SK-N-MC (cell line): ENCODE measurements at places on chromosomes 16 and 17.

DNA sequence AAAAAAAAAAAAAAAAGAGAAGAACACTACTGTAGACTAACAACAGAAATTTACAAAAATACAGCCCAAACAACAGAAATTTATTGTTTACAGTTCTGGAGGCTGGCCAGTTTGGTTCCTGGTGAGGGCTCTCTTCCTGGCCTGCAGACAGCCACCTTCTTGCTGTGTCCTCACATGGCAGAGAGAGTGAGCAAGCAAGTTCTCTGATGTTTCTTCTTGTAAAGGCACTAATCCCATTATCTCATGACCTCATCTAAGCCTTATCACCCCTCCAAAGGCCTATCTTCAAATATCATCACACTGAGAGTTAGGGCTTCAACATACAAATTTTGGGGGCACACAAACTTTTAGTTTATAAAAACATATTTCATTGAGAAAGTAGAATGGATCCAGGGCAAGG lies 7.3 kb downstream of the ARSG start:
- DNase-seq: no peak

DNA sequence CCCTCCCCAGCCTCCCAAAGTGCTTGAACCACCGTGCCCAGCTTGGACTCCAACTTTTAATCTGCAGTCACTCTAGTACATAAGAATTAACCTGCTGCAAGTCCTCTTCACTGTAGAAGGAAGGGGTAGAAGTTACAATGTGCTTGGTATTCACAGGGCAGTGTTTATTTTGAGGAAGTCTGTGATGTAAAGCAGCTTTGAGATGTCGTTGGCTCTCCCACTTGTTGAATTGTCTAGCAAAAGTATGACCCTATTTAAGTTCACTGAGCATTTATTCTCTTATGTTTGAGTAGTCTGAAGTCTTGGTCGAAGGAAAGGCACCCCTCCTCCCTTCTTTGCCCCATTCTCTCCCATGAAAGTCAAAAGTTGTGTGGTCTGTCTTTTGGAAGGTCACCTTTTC lies 28.2 kb downstream of the SF3B3 start:
- DNase-seq: no peak

DNA sequence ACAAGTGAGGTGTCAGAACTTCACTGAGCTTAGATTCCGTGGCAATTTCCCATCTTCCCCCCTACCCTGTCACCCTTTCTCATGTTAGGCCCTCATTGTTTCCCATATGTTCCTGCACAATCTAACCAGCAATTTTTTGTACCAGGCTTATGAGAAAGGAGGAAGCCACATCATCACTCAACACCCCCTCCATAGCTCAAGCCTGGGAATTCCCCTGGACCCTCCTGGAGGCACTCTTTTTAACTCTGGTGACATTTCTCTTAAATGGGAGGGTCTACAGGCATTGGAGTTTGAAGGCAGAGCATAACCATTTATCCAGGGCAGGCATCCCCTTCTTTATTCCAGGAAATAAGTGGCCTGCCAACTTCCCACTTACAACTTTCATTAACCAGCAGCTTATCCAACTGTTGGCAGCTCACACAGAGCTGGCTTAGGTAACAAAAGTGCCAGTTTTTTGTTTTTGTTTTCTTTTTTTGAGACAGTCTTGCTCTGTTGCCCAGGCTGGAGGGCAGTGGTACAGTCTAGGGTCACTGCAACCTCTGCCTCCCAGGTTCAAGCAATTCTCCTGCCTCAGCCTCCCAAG lies 10.4 kb upstream of the GLG1 start:
- DNase-seq: no peak

DNA sequence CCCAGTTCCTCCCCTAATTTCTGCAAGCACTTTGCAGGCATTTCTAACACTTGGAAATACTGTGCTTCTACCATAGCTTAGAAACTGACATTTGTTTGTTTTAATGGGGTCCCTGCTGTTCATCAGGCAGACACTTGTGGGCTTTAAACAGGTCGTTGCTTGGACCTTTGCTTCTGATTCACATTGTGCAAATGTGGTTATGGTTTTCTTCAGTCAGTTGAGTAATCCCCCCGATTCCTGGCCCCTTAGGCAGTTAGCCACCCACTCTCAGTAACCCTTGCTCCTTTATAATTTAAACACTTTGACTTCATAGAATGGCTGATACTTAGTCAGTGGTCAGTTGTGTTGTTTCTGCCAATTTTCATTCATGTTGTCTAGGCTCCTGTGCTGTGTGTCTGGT lies 39.4 kb downstream of the SLC47A1 start:
- no peak for DNase-seq

DNA sequence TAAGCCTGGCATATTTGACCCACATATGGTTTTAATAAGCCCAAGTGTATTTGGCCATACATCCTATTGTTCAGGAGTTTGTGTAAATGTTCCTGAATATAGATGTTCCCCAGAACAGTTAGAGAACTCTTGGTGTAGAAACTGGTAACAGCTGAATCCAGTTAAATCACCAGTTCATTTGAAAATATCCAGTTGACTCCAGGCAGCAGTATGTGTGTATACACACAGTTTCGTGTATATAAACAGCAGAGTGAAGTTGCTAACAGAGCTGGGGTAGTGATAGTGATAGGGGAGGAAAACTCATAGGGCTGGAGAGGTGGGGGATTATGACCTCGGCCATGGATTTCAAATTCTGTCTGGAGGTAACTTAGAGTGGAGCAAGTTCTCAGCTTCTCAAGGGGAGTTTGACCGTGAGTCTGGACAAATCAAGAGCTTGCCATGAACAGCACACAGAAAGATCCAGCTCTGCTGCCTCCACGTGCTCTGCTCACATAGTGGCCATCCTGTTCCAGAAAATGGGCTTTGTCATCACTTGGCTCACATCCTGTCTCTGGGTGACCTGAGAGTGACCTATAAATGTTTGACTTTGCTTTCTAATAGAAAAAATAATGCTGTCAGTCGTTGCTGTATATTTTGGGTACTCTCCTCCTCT lies 30.6 kb upstream of the MMD start:
- DNase-seq: no peak

DNA sequence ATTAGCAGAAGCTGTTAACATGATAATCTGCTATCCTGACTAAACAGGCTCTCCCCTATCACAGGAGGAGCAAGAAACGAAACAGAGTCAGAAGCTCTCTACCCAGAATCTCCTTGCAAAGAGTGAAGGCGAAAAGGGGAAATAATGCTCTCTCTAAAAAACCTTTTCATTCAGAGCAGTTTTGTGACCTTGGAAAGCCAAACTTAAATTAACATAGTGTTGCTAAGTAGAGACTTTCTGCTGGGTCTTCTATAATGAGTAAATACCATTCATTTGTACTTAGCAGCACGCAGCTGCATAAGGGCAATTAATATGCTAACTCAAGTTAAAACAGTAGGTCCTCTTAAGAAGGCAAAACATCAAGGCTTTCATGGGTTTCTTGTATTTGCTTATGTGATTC lies 101.7 kb upstream of the GPR139 start:
- no peak for DNase-seq

DNA sequence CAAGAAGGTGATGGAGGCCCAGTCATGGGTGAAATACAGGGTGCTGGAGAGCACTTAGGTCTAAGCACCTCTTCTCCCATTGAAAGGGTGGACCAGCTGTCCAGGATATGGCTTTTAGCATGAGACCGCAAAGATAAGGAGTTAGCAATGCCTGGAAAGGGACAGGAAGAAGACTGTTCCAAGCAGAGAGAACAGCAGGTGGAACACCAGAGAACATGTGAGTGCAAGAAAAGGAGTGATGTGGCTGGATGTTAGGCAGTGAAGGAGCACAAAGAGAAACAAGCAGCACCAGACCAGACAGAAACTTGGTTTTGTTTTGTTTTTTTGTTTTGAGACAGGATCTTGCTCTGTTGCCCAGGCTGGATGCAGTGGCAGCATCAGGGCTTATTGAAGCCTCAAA lies 45.4 kb upstream of the CCL1 start:
- DNase-seq: no peak

DNA sequence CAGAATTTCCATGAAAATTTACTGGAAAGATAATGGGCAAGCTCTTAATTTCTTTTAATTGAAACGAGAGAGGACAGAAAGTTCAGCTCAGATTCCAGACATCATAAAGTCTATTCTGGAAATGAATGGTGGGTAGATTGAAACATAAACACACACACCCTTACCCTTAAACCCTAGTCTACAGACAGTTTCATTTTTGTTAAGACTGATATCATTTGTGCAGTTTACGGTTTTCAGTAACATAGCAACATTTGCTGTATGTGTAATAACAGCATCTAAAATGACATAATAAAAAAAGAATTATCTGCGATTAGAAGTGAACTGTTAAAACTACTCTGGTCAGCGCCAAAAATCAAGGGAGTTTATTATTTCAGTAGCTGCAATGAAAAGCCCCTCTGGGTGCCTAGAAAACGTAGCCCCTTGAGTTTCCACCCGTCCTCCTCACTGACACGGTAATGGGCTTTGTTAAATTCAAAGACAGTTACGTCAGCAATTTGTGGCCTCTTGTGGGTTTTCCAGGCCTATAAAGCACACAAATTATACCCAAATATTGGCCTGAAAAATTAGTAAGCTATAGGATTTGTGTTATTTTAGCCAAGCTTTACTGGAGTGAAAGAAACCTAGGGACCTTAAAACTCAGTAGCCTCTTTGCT lies 520.6 kb upstream of the SOX9 start:
- DNase-seq: no peak
